Glutamatergic neuron (in vitro differentiated cells): ENCODE measurements at places on chromosomes 7 and 10. TPM values are rescaled to one million over a fixed set of nuclear protein-coding genes. Genes with fewer than 3 reads are reported as not detected.

GRCh38 chr10:77190291-77190690, 447.3 kb downstream of the KCNMA1 start:
- no peak for DNase-seq

DNA sequence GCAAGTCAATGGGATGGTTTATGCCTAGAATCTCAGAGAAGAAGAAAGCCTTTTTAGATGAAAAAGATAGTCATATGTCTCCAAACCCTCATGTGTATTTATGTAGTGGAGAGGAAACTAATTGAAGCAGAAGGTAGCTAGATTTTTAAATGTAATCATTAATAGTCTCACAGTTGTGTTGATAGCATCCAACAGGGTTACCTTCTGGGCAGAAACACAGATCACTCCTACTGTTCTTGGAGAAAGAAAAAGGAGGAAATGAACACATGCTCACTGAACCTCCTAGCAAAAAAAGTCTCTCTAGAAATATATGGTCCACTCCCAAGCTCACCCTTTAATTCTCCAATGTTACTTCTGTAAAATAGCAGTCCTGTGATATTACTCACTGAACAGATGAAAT, 777.2 kb upstream of the C7orf33 start:
- no peak for DNase-seq

Gene KDM7A
- total RNA-seq = 25.4 TPM

DNA sequence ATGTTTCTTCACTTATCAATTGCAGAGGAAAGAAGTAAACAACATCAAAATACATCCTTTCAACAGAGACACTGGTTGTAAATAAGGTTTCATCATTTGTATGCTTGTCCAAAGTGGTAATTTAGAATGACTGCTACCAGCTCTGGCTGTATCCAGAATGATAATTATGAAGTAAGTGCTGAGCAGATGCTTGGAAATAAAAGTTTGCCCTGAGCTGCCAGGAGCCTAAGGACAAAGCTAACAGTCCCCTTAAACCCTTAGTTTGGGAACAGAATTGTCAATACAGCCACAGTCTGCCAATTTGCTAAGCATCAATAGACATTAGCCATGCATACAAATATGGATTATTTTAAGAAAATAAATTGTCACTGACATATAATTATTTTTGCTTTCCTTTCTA, 147.0 kb upstream of the SLC13A1 start:
- DNase-seq = no peak

- peak; percentile 63 for DNase-seq
These were observed 1164.0 kb upstream of the CELF2 start for GRCh38 chr10:9853405-9854355.

Gene MLXIPL
- 0.86 TPM for total RNA-seq

DNA sequence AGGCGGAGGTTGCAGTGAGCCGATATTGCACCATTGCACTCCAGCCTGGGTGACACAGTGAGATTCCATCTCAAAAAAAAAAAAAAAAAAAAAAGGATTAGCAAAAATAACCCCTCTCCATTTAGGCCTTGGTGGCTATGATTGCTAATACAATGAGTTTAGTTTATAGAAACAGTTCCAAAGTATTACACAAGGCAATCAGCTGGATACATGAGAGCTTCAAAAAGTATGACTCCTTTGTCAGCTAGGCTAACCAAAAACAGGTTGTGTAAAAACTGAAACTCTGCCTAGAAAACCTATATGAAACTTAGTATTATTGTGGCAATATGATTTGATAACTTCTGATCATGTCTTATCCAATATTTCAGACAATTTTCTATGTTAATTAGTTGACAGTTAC, 57.2 kb downstream of the SUGCT start:
- no peak for DNase-seq
